Ascending aorta (tissue), 2 donors: ENCODE measurements at places on chromosomes 5 and 9. TPM values are rescaled to one million over a fixed set of nuclear protein-coding genes. Genes with fewer than 3 reads are reported as not detected.
A peak's percentile ranks its signal among the peaks of the same experiment; 100 is the strongest.

DNA sequence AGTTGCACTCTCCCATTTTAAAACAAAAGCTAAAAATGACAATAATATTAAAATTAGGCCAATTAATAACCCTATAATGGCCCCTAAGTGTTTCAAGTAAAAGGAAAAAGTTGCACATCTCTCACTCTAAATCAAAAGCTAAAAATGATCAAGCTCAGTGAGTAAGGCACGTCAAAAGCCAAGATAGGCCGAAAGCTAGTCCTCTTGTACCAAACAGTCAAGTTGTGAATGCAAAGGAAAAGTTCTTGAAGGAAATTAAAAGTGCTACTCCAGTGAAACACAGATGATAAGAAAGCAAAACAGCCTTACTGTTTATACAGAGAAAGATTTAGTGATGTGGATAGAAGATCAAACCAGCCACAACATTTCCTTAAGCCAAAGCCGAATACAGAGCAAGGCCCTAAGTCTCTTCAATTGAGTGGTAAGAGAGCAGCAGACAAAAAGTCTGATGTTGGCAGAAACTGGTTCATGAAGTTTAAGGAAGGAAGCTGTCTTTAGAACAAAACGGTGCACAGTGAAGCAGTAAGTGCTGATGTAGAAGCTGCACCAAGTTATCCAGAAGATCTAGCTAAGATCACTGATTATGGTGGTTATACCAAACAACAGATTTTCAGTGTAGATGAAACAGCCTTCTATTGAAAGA is 144.1 kb upstream of the ACOT12 start:
- no peaks in the 10 kb centered on the region for H3K27me3 ChIP-seq
- no peaks in the 10 kb centered on the region for H3K4me1 ChIP-seq
- DNase-seq = no peak
- H3K36me3 ChIP-seq = no peaks in the 10 kb centered on the region
- no peak overlapping the region for H3K27ac ChIP-seq

DNA sequence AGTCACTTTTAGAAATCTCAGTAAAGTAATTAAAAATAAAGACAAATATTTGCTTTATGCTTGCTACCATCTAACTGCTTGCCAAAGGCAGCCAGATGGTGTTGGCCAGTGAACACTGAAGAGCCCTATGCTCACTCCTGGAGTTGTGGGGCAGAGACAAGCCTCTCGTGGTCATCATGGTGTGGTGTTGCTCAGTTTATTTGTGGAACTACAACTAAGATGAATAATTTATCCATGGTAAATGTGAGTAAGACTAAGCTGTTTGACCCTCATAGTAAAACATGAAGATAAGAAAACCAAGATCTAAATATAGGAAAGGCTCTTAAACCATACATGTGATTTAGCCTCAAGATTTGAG is 100.7 kb downstream of the PDE8B start:
- no peaks in the 10 kb centered on the region for H3K27me3 ChIP-seq
- H3K36me3 ChIP-seq = no peaks in the 10 kb centered on the region
- H3K27ac ChIP-seq = peak overlapping the region; percentile 9

ADAMTS12 gene
- 1.4 TPM for total RNA-seq

FAM169A gene
- not detected for total RNA-seq

FGF18 gene
- 6.9 TPM for total RNA-seq
